PC-9 (cell line): ENCODE measurements at places on chromosomes 2 and 18. TPM values are rescaled to one million over a fixed set of nuclear protein-coding genes. Genes with fewer than 3 reads are reported as not detected.

- no peak for DNase-seq
Observed at GRCh38 chr2:43128559-43128955, 97.8 kb downstream of the ZFP36L2 start.

GRCh38 chr18:61822879-61823278 is 69.9 kb downstream of the RNF152 start:
- DNase-seq, result no peak

- no peak for DNase-seq
Observed at GRCh38 chr18:37853706-37854105, 288.1 kb upstream of the CELF4 start.

DNA sequence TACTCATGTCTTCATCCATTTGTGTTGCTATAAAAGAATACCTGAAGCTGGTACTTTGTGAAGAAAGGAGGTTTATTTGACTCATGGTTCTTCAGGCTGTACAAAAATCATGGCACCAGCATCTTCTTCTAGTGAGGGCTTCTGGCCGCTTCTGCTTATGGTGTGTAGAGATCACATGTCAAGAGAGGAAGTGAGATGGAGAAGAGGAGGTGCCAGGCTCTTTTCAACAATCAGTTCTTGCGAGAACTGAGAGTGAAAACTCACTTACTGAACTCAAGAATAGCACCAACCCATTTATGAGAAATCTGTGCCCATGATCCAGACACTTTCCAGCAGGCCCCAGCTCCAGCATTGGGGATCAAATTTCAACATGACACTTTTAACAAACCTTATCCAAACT is 30.0 kb upstream of the BARD1 start:
- no peak for DNase-seq

DNA sequence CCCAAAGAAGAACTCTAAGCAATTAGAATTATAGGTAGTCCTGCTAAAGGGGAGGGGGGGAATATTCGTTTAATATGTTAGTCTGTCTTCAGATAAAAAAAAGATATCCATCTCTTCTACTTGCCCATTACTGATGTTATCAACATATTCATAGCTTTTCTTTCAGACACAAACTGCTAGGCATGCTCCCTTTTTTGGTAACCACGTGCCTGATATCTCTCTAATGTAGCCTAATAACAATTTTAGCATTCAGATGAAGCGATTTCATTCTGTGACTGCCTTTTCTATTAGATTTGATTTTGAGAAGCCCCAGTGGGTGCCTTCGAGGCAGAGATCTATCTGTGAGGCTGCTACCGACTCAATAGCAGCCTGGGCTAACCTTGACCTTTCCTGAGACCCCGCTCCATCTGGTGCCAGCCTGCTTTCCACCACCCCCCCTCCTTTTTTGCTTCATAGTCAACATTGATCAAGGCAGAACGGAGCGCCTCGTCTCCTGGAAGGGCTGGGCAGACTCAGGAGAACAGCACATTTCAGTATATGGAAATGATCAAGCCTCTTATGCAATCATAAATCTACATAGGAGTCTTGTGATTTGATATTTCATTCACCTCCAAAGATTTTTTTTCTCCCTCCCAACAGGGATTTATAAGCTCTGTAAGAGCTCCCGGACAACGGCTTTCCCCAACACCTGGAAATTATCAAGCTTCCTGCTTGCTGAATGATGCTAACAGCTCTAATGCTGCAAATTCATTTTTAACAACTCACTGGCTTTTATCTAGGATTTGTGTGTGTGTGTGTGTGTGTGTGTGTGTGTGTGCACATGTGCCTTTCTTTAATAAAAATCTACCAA is 14.7 kb upstream of the BCL11A start:
- DNase-seq, result no peak

DNA sequence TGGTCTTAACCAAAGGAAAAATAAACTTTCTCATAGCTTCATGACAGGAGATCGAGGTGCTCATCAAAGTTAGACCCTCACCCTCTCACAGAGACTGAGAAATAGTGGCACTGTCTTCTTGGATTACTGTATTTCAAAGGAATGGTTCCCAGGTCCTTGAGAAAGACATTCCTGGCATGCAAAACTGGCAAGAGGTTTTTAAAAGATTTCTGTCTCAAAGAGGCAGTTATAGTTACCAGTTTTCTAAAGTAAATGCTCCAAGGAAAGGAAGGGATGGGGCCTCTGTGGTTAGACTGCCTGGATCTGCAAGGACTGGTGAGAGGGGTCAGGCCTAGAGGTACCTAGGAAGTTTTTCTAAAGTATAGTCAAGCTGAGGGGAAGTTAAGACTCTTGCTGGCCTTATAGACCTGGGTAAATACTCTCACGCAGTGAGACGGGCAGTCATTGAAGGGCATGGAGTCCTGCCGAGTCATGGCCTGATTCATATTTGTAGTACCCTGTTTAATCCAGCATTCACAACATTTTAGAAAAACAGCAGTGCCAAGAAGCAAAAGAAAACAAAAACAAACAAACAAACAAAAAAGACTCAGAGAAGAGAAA is 226.1 kb downstream of the DOK6 start:
- DNase-seq, result no peak

- DNase-seq, result no peak
Observed at GRCh38 chr2:135825550-135826176, 11.3 kb downstream of the LCT start.

The CIB4 gene
- total RNA-seq, result not detected in 2 replicates

DNA sequence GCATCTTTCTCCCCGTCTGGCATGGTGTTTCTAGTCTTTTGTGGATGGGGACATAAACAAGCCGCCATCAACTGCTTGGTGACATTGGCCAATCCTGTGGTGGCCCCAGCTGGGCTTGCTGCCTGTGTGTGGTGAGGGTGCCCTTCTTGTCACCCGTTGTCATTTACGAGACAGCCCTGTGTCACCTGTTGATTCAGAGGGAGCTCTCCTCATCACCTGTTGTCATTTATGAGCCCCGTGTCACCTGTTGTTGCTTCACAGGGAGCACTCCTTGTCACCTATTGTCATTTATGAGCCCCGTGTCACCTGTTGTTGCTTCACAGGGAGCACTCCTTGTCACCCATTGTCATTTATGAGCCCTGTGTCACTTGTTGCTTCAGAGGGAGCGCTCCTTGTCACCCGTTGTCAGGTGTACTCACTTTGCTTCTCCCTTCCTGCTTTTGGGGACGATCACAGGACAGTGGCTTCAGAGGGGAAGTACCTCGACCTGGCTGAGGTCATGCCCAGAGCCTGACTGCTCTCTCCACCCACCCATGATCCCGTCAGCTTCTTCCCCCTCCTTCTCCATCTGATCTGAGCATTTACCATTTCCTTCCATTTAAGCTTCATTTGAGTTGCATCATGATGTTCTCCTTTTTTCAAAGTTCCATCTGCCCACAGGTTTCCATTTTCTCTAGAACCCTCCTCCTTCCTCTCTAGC is 29.1 kb downstream of the HPCAL1 start:
- no peak for DNase-seq

GRCh38 chr18:74589021-74589420 is 8.6 kb upstream of the ZNF407 start:
- no peak for DNase-seq

The MROH2A gene
- total RNA-seq, result 1.4 and 2.9 TPM in 2 replicates

The RAPGEF4 gene
- total RNA-seq, result 0.53 TPM in 1 of 2 replicates, not detected in the other

- DNase-seq, result no peak
Observed at GRCh38 chr2:9294764-9295163, 88.2 kb downstream of the ASAP2 start.

The NT5DC4 gene
- 6.1 and 6.5 TPM in 2 replicates for total RNA-seq

The ALK gene
- total RNA-seq, result not detected in 2 replicates
